Esophagus mucosa (tissue), 1 donor: ENCODE measurements at places on chromosomes 4 and X.

- ATAC-seq, result no peak
These were observed 382.0 kb downstream of the RAPGEF2 start for GRCh38 chr4:159484864-159485263.

DNA sequence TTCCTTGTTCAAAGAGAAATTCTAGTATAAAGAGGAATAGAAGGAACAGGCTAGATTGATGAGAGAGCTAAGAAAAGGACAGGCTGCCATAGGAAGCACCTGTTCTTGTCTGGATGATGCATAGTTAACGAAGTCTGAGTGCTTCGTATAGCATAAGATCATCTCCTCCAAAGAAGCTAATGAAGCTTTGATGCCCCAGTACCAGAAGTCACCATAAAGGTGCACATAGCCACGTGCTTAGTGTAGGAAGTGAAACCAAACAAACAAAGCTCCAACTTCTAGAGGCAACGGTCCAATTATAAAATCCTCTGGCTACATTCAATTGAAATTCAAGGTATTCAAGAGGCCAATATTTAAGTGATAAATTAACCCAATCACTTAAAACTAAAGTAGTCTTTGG, 31.0 kb downstream of the AFAP1 start:
- no peak for ATAC-seq

DNA sequence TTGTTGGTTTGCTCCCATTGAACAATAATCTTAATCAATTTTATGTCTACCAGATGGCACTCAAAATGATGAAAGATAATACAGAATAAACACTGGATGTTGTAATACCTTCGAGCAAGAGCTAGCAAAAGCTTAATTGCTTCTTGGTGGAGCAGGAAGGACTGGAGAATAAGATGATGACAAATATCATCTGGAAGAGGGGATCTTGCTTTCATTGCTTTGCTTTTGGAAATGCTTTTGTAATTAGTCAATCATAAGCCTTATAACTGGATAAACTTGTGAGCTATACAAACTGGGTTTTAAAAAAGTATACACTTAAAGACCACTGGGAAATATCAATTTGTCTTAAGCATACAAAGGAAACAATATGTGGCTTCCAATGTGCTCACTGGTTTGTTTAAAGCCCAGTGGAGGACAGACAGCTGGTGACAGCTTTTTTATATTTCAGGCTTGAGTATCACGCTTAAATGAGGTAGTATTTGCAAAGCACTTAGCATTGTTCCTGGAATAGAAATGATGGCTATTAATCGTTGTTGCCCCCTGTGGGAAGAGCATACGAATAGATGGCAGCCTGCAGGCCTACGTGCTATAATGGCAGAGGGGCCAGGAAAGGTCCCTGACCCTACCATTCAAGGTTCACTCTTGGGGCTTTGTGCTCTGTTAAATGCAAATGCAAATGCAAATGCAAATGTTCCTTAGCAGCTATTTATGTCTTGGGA, 61.2 kb downstream of the TMEM150C start:
- no peak for ATAC-seq

GRCh38 chr4:84727491-84727890, 144.6 kb downstream of the CDS1 start:
- no peak for ATAC-seq

- no peak for ATAC-seq
These were observed 12.3 kb upstream of the ADH5 start for GRCh38 chr4:99100876-99101275.

DNA sequence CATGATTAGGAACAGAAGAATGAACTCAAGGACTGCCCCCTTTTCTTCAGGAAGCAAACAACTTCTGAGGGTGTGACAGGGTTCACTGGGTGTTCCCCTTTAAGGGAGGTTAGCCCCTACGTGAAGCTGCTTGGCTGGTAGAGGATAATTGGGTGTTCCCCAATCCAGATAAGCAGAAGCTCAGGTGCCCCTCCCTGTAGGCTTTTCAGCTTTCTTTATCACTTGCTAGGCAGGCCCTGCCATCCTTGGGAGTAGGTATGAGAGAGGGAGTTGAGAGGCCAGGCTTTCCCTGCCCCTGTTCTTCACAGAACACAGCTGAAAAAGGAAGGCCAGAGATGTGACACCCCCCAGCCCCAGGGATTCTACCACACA, 44.2 kb downstream of the RTL9 start:
- peak; percentile 59 for ATAC-seq

GRCh38 chr4:179196511-179196910, 1754.3 kb upstream of the AGA start:
- no peak for ATAC-seq

GRCh38 chr4:912548-913279, 19.4 kb downstream of the GAK start:
- ATAC-seq, result peak; percentile 86

DNA sequence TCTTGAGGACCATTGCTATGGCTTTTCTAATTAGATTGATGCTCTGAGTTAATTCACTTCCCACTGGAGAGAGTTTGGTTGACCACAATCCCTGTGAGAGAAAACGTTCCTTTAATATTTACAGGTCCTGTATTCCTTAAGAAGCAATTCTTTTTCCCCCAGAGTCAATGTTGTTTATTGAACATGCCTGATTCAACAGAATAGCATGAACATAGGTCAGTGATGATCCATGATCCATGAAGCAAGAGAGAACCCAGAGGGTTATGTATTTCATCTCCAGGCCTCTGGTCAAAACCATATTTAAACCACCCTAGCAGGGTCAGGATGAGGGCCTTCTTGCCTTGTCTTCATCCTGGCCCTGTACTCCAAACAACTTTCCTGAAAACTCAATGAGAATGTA, 39.4 kb upstream of the EFHC2 start:
- no peak for ATAC-seq

DNA sequence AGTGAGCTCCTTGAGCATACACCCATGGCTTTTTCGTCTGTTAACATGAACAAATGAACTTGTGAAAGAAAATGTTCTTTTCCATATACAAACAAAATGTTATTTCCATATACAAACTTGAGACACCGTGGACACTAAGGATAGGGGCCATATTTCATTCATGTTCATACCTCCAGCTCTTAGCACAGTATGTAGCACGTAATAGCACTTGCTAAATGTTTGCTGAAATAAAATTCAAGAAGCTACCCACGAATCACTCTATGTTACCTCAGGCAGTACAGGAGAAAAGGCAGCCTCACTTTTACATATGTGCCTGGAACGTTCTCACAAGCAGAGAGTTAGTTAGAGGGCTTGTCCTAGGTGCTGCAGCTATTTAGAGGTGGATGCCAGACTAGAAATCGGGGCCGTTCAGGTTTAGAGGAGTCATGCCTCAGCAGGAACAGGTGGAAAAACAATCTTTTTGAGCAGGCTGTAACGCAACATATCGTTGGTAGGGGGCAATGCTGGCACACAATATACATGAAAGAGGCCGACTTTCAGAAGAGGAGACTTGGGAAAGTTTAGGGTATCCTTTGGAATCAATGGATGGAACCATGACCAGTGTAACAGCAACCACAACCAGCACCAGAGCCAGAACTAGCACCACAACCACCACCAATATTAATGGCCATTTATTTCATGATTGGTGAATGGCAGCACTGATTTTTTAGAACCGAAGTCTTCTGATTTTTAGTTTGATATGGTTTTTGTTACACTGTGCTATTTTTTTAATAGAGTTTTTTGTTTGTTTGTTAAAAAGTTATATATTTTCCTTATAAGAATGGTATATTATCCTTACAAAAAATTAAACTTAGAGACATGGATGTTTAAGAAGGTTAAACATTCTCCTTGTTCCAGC, 14.8 kb upstream of the PAQR3 start:
- ATAC-seq, result no peak

- ATAC-seq, result no peak
These were observed 81.1 kb upstream of the WWC2 start for GRCh38 chr4:183017962-183018361.

- ATAC-seq, result no peak
These were observed 8.3 kb upstream of the VEGFC start for GRCh38 chr4:176800891-176801534.

GRCh38 chr4:123921339-123921738, 524.7 kb downstream of the SPRY1 start:
- ATAC-seq, result no peak

DNA sequence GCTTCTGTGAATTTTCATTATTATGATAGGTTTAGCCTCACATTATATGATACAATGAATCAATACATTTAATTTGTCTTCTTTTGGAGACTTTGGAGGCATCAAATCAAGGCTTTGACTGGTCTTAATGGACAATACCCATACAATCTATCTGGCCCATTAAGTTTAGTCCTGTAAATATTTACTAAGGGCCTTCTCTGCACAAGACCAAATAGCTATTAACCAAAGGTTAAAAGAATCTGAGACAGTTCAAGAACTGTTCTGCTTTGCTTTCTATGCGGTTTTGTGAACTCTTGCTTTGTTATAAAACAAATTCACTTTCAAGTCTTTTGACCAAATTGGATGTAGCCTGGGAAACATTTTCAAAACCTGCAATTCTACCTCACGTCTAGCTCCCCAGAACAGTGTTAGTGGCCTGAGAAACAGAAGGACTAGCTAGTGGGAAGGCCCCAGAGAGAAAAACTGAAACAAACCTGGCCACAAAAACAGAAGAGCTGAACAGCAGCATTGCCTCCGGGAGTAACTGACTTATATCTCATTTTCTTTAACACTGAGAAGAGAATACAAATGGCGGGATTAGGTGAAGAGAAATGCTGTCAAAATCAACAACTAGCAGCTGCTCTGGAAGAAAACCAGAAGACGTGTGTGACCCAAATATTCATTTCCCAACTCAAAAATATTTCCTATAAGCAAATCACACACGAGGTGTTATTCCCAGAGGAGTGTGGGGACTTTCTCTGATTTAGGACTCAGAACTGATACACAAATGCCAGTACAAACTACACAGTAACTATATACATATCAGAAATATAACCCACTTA, 548 bp downstream of the TLR1 start:
- ATAC-seq, result peak; percentile 20

DNA sequence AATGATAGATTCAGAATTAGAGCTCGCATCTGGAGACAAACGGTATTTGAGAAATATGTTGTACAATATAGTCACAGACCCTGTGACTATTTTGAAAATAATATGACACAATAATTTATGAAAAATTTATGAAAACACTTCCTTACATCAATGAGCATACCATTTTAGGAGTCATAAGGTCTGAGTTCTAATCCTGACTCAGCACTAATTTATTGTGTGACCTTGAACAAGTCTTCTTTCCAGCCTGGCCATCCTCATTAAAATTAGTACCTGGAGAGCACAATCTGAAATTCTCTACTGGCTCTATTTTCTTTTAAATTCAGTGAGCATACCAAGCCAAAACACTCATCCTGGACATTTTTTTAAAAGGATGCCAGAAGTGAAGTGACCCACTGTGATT, 622.3 kb downstream of the SMARCA1 start:
- ATAC-seq, result no peak

GRCh38 chr4:172155838-172156345, 342.7 kb downstream of the GALNTL6 start:
- ATAC-seq, result no peak
